ENCODE measurements at places on chromosomes 3 and 15.
A peak's percentile ranks its signal among the peaks of the same experiment; 100 is the strongest.

- no peak for DNase-seq
Observed at GRCh38 chr3:153293265-153293664, 131.2 kb downstream of the RAP2B start.

- no peak for DNase-seq
Observed at GRCh38 chr15:90266061-90266431, 574 bp downstream of the NGRN start.

GRCh38 chr15:66955001-66955516 is 110.3 kb upstream of the SMAD3 start:
- no peak for DNase-seq

DNA sequence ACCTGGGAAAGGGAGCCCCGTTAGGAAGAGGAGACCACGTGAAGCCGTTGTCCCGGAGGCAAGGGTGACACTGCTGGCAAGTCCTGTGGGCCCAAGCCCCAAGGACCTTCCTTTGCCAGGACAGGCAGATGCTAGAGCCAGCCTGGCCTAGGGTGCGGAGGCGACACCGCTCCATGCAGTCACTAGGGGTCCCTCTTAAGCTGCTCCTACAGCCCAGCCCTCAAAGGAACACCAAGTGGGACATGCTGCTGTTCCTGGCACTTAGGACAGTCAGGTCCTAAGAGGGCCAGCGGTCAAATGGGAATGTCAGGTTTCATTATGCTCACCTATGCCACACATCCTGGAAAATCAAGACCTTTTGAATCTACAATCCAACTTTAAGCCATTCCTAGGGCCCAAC is 59.7 kb downstream of the RPN1 start:
- DNase-seq = no peak

- no peak for DNase-seq
Observed at GRCh38 chr15:55108858-55109518, 87.8 kb downstream of the RSL24D1 start.

DNA sequence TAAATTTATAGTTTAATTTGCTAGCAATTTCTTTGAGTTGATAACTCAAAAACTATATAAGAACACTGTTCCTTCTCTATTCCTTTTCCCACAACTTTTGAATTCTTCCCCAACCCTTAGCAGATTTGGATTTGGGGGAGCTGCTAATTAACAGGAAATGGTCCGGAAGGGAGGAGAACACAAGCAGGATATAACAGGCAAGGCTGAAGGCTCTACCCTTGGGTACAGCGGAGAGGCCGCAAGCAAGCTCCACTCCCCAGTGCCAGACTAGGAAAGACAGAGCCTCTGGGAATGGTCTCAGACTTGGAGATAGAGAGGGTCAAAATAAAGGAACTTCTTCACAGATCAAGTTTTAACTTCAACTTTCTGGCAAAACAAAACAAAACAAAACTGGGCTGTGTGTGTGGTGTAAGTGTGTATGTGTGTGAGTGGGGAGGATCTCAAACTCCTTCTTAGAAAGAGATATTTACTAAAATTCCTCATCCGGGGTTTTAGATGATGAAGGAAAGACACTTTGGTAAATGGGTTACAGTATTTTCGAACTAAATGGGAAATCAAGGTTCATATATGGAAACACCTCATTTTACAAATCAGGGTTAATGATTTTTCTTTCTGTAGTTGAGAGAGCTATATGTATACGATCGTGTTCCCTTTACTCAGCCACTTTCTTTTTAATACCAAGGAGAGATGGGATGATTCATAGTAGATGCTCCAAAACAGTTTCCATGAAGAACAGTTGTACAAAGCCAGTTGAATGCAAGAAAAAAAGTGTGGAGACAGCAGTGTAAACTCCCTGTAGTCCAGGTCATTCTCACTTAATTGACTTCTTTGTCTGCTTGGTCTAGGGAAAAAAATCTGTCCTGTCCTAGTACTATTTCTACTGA is 161.1 kb downstream of the TP63 start:
- no peak for DNase-seq

GRCh38 chr3:50518436-50518835 is 15.0 kb upstream of the CACNA2D2 start:
- no peak for DNase-seq

DNA sequence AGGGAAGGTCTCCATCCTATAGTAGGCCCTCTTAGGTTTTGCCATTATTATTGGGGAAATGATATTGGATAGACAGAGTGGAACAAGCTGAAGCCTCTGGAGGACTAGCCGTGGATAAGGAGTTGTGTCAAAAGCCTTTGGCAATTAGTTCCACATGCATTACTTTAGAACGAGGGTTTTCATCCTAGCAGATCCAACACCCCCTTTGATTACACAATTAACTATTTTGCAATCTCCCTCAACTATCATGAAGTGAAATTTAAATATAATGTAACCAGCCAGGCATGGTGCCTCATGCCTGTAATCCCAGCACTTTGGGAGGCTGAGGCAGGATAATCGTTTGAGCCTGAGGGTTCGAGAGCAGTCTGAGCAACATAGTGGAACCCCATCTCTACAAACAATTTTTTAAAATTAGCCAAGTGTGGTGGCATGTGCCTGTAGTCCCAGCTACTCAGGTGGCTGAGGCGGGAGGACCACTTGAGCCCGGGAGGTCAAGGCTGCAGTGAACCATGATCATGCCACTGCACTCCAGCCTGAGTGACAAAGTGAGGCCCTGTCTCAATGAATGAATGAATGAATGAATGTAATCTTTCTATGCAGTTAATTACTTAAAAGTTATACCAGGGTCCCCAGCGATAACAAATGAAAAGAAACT is 56.8 kb downstream of the PXYLP1 start:
- DNase-seq = no peak

DNA sequence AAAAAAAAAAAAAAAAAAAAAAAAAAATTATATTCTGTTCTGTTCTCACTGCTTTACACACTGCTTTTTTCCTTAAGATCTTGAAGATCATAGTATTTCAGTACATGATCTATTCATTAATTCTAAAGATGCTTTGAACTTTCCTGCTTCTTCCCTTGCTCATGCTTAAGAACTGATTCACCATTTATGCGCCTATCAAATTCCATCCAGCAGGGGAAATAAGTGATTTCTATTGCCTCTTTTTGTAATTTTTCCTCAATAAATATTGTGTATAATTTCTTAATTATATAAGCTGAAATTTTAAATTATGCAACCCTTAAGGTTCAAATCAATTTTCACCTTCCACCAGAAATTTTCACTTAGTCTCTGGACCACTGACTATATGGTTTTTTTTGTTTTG is 10.6 kb downstream of the DENND6A start:
- no peak for DNase-seq

GRCh38 chr3:17179381-17180205 is 294.8 kb downstream of the PLCL2 start:
- DNase-seq = no peak

- no peak for DNase-seq
Observed at GRCh38 chr15:91219206-91219605, 119.1 kb downstream of the SV2B start.

DNA sequence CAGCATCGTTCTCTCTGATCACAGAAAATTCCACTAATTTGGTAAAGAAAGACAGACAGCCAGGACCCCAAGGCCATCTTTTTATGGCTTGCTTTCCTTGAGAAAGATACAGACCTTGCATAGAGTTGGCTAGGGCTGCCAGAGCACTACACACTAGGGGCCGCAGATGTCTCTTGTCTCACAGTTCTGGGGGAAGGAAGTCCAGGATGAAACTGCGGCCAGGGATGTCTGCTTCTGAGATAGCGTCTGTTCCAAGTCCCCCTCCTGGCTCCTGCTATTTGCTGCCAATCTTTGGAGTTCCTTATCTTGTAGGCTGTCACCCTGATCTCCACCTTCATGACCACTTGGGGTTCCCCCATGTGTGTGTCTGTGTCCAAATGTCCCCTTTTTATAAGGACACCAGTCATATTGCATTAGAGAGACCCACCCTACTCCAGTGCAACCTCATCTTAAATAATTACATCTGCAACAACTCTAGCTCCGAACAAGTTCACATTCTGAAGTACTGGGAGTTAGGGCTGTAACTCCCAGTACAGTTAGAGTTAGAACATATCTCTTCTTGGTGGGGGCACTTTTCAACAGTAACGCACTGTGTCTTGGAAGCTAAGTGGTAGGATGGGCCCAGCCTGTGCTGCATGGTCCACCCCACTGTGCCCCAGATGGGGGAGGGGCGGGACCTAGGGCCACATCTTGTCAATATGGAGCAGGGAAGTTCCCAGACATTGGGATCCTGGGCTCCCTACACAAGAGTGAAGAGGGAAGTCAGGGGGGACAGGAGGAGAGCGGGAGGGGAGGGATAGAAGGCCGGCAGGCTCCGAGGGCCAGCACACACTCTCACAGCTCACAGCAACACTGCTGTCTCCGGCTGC is 42.2 kb downstream of the KLF15 start:
- no peak for DNase-seq

DNA sequence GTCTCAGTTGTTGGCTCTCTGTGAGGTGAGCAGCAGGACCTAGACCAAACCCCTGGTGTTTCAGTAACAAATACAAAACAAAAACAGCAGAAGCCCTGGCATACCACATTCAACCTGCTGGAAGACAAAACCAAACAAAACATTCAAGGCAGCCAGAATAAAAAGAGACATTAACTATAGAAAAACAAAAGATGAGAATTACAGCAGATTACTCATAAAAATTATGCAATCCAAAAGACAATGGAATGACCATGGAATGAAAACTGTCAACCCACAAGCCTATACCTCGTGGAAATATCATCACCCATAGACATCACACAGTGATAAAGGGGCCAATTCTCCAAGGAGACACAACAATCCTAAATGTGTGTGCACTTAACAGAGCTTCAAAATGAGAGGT is 106.0 kb upstream of the IQSEC1 start:
- DNase-seq = no peak

DNA sequence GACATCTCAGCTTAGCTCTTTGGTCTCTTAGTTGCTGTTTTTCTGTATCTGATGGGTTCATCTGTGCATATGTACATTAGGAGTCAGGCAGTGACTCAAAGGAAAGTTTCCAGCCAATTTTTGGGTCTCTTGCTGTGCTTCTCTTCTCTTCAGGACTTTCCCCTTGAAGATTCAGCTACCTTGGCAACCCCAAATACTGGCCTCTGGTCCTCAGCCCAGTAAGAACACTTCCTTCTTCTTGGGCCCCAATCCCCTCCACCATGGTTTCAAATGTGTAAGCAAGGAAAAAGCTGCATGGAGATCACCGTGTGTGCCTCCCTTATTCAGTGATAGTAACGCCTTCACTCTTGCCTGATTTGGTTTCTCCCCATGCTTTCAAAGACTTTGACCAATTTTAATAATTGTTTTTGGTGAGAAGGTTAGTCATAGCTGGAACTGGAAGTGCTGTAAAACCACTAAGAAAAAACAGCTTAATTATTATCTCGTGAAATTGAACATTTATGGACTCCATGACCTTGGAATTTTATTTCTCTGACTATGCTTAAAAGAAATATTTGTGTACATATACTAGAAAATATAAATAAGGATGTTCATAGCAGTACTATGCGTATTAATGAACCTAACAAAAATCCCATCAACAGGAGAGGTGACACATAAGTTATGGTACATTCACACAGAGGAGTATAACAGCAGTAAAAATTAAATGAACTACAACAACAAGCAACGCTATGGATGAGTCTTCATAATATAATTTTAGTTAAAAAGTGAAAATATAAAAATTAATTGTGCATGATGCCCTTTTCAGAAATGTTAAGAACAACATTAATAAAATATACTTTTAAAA is 125.3 kb upstream of the BCL6 start:
- no peak for DNase-seq

- DNase-seq = no peak
Observed at GRCh38 chr3:46504789-46505188, 7.0 kb downstream of the RTP3 start.

DNA sequence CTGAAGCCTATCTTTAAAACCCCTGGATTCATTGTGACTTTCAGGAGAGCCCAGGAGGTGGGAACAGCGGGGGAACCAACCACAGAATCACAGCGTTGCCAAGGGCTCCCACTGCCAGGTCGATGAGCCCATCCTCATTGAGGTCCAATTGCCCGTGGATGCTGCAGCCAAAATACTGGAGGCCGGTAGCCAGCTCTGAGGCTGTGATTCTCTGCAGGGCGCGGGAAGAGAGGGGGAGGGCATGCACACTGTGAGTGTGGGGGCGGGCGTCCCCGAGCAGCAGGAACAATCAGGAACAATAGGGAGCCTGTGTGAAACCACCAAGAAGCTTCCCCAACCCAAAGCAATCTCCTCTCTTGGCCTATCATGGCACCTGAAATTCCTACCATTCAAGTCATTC is 53.4 kb downstream of the FEM1B start:
- no peak for DNase-seq

DNA sequence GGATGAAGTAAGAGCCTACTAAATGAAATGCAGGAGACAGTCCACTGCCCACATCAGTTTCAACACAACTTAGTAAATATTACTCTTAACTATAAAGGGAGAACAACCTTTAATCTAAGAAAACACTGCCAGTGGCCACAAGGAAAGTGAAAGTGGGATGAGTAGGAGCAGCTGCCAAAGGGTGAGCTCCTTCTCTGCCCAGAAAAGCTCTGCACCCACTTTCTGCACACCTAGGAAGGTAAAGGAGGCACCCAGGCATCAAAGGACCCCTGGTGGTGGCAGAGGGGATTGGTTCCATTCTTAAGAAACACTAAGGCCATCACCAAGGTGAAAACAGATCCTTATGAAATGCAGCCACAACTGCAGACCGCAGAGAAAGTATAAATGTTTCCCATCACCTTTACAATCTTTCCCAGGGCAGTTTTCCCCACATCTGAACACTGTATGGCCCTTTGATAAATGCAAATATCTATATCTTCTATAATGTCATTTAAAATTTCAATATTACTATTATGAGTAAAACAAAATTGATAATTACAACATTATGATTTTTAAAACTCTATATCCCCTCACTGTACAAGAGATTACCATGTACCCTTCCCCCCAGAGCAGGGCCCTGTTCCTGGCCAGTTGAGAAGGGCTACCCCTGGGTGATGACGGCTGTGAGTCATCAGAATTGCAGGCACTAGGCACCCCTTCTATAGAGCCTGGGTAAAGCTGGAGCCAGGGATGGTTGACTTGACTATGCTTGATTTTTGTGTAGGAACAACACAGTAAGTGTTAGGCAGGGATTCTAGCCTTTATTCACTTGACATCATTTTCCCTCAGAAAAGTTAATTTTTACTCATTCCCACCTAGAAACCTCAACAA is 92.0 kb downstream of the SNRK start:
- peak; percentile 58 for DNase-seq

DNA sequence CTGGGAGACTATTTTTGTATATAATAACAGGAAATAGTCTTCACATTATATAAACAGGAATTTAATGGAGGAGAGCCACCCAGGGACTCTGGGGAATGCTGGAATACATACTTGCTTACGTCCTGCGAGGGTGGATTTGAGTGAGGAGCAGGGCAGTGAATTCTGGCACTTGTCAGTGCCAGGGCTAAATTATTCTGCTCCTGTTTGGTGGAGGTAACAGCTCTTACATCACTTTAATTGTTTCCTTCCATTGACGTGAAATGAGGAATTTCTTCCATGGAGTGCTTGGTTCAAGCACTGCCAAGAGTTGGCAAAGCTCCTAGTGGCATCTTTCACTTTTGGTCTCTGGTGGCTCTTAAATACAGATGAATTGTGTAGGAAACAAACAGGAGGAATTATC is 94.1 kb upstream of the GOLGA8J start:
- DNase-seq = no peak
